Effector memory CD8-positive, alpha-beta T cell (primary cell): ENCODE measurements at places on chromosomes 2 and 18.

DNA sequence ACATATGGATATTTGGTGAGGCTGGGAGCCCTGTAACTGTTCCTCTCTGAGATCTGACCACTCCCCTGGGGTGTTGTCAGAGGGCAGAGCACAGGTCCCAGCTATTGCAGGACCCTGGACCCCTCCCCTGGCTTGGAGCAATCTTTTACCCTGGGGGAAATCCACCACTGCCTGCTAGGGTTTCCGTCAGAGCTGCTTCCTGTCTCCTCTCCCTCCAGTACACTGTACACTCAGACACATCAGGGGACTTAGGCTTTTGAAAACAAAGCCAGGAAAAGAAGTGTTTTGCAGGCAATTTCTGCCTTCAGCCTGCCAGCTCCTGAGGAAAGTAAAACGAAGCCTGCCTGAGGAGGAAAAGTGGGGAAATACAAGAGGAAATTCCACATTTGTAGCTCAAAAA is 13.2 kb upstream of the CEP68 start:
- no peak for DNase-seq

- no peak for DNase-seq
Measured at GRCh38 chr2:213980883-213981282, 430.0 kb upstream of the VWC2L start.

DNA sequence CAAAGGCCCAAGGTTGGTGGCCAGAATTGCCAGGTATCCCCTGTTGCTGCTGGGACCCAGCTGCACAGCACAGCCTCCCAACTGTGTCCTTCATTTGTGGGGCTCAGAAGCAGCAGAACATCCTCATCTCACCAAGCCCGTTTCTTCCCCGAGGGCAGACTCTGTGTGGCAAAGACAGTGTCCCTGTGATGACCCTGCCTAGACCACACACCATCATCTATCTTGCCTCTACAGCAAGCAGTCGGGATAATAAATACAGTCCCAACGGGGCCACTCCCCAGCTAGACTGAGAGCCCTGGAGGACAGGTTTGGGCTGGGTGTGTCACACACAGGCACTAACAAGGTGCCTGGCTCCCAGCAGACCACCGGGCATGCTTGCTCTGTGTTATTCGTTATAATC is 93.4 kb downstream of the PTGR3 start:
- DNase-seq: no peak

DNA sequence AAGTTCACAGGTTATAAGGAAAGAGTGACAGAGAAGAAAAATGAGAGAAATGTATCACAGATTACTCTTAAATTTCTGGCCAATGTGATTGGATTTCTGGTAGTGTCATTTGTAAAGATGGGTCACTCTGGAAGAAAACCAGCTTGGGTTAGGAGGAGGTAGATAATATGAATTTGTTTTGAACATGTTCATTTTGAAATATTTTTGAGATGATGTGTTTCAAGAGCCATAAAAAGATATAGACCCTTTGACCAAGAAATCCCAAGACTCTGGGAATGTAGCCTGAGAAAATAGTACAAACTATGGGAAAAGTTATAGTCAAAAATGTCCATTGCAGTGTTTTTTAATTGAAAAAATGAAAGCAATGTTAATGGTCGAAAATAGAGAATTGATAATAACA is 70.7 kb downstream of the CALCRL start:
- DNase-seq: no peak

GRCh38 chr2:51971136-51971535 is 939.2 kb upstream of the NRXN1 start:
- no peak for DNase-seq

DNA sequence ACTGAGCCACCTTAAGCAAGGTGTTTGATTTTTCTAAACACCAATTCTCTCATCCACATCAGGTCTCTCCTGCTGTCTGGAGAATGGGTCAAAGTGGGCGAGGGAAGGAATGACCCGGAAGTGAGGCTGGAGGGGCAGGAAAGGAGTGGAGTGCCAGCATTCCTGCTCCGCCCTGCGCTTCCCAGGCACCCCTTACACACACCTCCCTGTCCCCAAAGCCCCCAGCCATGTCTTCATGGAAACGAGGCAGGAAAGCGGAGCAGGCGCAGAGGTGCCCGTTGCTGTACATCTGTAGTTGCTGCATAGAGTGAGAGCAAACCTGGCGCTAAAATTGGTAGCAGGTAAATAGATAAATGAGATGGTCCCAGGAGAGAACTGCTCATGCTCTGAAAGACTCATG is 27.2 kb upstream of the NT5DC4 start:
- no peak for DNase-seq

GRCh38 chr2:30348825-30349224 is 98.2 kb upstream of the LCLAT1 start:
- DNase-seq: no peak

- DNase-seq: no peak
Measured at GRCh38 chr2:220962556-220962955, 609.5 kb downstream of the EPHA4 start.

DNA sequence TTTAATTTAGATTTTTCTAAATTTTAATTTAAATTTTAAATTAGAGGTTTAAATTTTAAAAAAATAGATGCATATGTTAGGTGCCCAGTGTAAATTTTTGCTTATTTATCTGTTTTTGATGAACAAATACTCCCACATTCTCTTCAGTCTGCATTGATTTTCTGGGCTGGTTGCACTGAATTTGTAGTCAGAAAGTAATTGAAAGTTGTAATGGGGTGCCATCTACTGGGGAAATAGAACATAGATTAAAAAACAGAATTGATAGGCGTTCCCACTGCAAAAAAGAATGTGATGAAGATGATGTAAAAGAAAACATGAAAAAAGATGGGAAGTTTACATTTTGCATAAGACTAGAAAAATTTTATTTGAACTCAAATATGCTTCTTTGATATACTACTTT is 51.7 kb upstream of the CCDC85A start:
- DNase-seq: no peak

DNA sequence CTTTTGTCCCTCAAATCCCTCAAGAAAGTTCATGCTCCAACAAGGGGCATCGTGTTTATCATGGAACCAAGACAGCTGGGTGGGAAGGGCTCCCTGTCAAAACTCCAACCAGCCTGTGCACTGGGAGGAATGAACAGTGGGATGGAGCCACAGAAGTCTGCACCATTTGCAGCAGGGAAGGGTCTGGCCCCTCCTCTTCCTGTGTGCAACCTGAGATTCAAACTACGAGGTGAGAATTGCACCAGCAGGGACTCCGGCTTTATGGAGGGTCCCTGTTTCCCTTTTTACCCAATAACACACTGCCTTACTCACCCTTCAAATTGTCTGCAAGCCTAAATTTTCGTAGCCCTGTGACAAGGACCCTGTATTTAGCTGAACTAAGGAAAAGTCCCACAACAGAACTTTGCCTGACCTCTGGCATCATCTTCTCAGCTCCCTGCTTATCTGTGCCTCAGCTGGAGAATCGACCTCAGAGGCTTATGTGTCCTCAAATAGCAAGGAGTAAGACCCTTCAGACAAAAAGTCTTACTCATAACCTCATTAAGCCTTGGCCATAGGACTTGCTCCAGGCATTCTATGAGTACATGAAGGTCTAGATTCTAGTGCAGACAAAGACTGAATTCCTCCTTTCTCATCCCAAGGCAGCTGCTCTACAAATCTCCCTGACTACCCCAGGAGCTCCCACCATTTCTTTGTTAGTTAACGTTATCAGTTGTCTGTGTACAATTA is 178.3 kb upstream of the SERPINE2 start:
- no peak for DNase-seq

DNA sequence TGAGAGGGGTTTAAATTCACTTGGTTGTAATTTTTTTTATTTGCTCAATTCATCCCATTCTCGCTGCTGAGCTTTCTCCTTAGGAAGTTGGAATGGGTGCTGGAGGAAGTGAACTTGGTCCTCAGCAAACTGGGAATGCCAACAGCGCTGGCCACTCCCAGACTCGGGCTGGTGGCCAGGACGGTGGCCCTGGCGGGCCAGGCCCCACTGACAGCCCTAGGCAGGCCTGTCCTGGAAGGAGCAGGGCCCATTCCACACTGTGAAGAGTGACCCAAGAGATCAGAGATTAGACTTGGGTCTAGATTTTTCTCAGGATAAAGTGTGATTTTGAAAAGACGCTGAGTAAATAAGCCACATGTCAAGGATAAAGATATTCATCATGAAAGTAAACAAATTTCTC is 132.7 kb downstream of the HDAC4 start:
- no peak for DNase-seq

DNA sequence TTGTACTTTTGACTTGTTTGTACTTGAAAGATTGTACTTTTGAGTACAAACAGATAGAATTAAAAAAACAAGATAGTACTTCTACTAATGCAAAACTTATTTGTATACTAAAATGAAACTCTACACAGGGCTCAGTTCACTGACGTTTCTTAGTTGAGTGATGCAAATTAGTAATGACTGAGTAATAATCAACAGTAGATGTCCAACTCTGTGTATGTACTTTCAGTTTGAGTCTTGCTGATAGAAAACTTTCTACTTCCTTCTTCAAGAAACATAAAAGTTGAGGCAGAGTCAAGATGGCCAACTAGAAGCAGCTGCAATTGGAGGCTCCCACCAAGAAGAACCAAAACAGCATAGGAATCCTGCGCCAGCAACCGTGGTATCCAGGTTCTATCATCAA is 585.0 kb downstream of the NR4A2 start:
- DNase-seq: no peak

DNA sequence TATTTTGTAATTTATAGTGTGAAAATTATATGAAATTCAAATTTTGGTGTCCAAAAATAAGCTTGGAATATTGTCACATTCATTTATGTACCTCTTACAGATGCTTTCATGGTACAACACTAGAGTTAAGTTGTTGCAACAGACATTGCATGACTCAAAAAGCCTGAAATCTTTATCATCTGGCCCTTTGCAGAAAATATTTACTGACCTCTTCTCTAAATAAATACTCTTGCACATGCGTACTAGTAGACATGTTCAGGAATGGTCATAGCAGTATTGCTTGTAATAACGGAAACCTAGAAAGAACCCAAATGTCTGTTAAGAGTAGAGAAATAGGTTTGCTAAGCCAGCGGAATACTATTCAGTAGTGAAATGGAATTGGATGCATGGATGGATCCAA is 60.4 kb downstream of the GALNT1 start:
- DNase-seq: no peak
